ENCODE measurements at places on chromosomes 3 and 15. TPM values are rescaled to one million over a fixed set of nuclear protein-coding genes. Genes with fewer than 3 reads are reported as not detected.

The SMCO1 gene
- total RNA-seq = not detected

The AGBL1 gene
- total RNA-seq = not detected

The DNAJA4 gene
- 21.3 TPM for total RNA-seq

DNA sequence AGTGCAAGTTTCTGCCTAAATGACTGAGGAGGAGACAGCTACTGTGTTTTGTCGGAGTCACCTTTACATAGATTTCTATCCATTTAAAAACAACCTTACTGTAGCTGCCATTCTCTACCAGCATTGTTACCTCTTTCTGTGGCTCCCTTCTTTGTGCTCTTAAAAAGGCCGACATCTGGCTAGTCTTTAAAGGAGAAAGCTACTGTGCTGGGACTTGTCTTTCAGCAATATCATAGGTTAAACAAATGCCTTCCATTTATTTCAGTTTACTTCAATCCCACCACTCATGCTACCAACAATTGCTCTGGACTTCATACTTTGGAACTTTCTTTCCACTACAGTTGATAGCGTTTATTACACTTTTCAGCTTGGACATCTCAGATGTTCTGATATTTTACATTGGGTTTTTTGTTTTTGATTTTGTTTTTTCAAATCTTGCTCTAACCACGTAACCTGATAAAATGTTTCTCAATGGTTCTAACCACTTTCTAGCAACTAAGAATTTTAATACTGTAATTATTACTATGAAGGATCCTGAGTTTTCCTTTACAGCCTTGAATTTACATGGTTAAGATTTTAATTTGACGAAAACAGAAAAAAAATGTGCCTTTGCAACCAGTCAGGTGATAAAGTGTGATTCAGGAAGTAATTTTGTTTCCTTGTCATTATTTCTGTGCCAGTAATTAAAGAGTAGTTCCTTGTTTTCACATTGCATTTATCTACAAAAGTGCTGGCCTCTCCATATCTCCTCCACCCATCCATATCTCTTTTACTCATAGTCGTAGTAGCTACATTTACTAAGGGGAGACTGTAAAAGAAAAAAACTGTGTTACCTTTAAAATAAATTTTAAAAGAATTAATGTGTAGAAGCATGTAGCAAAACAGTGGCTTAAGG lies 1.3 kb upstream of the CBLB start:
- DNase-seq = no peak

DNA sequence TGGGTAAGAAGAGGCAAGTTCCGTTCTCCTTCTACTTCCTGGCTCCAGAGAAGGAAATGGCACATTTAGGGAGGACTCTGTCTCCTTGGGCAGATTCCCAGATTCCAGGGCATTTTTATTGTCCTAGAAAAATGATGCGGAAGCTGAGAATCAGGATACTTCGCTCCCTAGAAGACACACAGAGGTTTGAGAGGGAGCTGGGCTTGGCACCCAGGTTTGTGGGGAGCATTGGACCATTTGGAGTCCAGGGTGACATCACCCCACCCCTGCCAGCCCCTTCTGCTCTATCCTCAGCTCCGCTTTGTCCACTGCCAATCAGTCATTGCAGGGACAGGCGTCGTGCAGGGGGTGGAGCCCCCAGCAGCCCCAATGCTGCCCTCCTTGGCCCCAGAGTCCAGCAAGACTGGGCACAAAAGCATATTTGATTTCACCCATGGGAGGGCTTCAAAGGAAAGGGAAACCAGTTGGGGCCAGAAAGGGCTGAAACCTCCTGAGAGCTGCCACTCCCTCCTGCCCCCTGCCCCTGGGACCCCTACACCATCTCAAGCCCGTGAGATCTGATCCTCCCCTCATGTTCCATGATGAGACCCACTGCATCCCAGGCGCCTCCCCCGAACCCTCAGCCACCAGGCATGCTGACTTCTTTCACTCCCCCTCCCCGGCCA lies 129.8 kb upstream of the MEF2A start:
- no peak for DNase-seq
